ENCODE measurements at places on chromosomes 11 and 22. TPM values are rescaled to one million over a fixed set of nuclear protein-coding genes. Genes with fewer than 3 reads are reported as not detected.

TBX1 gene
- total RNA-seq, result 2.5 TPM

SCUBE1 gene
- total RNA-seq, result 1.2 TPM

SMARCB1 gene
- 132 TPM for total RNA-seq

RIBC2 gene
- total RNA-seq, result 3.3 TPM

TIGD3 gene
- 1.2 TPM for total RNA-seq

ACTN3 gene
- 45.7 TPM for total RNA-seq

CAPRIN1 gene
- total RNA-seq, result 301 TPM

OR51I1 gene
- not detected for total RNA-seq

SLC15A3 gene
- 7.0 TPM for total RNA-seq

BDNF gene
- total RNA-seq, result 2.7 TPM

GNAZ gene
- total RNA-seq, result 5.0 TPM

MEI1 gene
- not detected for total RNA-seq

OR2AT4 gene
- not detected for total RNA-seq

OR10A2 gene
- total RNA-seq, result not detected

CTSF gene
- 0.98 TPM for total RNA-seq

OR52I2 gene
- total RNA-seq, result not detected

TAF1D gene
- total RNA-seq, result 258 TPM

IGSF22 gene
- 0.35 TPM for total RNA-seq

EPS8L2 gene
- 101 TPM for total RNA-seq

NXPE1 gene
- not detected for total RNA-seq

PRG3 gene
- not detected for total RNA-seq

DRD4 gene
- total RNA-seq, result 6.2 TPM

PTDSS2 gene
- total RNA-seq, result 53.4 TPM

MYRF gene
- total RNA-seq, result 12.9 TPM

KRTAP5-8 gene
- total RNA-seq, result not detected

PATZ1 gene
- total RNA-seq, result 118 TPM

TRPC6 gene
- 12.5 TPM for total RNA-seq

TM7SF2 gene
- 76.1 TPM for total RNA-seq

P2RY2 gene
- total RNA-seq, result 0.35 TPM

NECTIN1 gene
- 121 TPM for total RNA-seq

BTBD18 gene
- total RNA-seq, result not detected

AMPD3 gene
- 5.9 TPM for total RNA-seq

MUC2 gene
- not detected for total RNA-seq

CRYBB2 gene
- total RNA-seq, result not detected

TRABD gene
- total RNA-seq, result 47.8 TPM

BET1L gene
- 49.4 TPM for total RNA-seq

HEPN1 gene
- total RNA-seq, result not detected

OR4D5 gene
- not detected for total RNA-seq

DRICH1 gene
- total RNA-seq, result not detected

DEFB131B gene
- total RNA-seq, result not detected

CCS gene
- total RNA-seq, result 57.5 TPM

SCN4B gene
- 1.6 TPM for total RNA-seq

PGA5 gene
- 0.33 TPM for total RNA-seq

CCDC87 gene
- total RNA-seq, result 0.88 TPM

GUCY1A2 gene
- total RNA-seq, result 0.55 TPM

MS4A2 gene
- total RNA-seq, result not detected

CNTN5 gene
- total RNA-seq, result not detected

CCDC15 gene
- 2.3 TPM for total RNA-seq

SCN2B gene
- not detected for total RNA-seq

OR5A1 gene
- not detected for total RNA-seq

USH1C gene
- total RNA-seq, result 1.5 TPM
